GM04504 (cell line): ENCODE measurements at places on chromosomes 2 and 18.

DNA sequence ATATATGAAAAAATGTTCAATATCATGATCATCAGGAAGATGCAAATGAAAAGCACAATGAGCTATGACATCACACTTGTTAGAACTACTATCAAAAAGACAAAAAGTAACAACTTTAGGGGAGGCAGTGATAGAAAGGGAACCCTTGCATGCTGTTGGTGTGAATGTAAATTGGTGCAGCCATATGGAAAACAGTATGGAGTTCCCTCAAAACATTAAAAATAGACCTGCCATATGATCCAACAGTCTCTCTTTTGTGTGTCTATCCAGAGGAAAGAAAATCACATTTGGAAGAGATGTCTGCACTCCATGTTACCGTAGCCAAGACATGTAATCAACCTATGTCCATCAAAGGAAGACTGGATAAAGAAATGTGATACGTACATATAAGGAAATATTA is 92.3 kb upstream of the ALKAL2 start:
- no peak for DNase-seq

DNA sequence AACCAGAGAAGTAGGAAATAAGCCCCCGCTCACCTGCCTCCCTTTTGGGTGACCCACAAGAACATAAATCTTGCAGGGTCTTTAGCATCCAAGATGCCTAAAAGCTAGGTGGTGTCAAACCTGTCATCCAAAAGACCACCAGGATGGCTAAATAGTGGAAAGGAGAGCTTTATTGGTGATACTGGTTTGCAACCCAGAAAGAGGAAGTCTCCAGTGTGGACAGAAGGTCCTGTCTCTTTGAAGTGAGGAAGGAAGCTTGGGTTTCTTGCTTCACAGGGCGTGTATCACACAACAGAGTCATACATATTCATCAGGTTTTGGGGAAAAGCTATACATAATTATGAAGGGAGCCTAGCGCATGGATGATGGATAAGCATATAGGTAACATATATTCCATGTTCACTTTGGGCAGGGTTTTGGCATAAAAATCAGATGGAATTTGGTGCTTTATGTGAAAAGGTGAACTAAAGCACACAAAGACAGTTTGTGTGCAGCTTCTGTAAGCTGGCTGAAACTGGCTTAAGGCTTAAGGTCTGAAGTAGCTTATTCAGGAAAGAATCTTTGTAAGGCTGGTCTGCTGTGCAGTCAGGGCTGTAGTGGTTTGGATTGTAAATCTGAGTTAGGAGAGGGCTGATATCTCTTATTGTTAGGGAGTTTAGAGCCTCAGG is 102.2 kb upstream of the MSH2 start:
- DNase-seq = no peak

GRCh38 chr2:221018262-221018661 is 553.8 kb downstream of the EPHA4 start:
- no peak for DNase-seq

DNA sequence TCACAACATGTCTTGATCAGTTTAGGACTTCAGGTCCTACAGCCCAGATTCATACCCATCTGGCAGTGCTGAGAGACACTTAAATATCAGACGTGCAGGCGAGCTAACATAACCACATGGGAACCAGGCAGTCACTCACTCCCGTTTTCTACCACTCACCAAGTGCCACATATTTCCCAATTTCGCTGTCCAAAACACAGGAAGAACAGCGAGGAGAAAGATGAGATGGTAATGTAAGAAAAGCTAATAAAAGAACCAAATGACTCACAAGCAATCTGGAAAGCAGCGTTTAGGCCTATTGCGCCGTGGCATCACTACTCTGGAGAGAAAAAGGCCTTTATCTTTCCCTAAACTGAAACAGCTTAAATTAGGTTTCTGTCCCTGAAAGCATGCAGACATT is 647.8 kb upstream of the SLC39A10 start:
- peak; percentile 5 for DNase-seq

- DNase-seq = no peak
These were observed 116.4 kb downstream of the MAP3K20 start for GRCh38 chr2:173192071-173192470.

DNA sequence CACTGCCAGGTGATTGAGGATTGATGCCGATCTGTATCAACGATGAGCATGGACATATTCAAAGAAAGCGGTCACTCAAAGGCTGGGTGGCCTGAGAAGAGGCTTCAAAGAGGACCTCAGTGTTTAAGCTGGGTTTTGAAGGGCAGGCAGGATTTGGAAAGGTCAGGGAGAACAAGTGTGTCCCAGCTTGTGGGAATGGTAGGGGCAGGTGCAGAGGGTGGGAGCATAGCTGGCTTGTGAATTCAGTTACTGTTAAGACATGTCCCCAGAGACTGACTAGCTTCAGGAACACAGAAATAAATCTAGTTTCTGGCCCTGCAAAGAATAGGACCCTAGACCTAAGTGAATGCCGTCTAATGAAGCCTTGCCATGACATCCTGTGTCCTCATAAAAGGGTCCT is 363.4 kb downstream of the CLIP4 start:
- DNase-seq = no peak

GRCh38 chr18:48310353-48310752 is 98.8 kb downstream of the ZBTB7C start:
- no peak for DNase-seq

- DNase-seq = peak; percentile 51
These were observed 100.4 kb upstream of the RND3 start for GRCh38 chr2:150587547-150588505.

- DNase-seq = no peak
These were observed 19.2 kb upstream of the CYRIA start for GRCh38 chr2:16684676-16685339.
